NCI-H2107 (cell line): ENCODE measurements at places on chromosomes 3 and 15.

GRCh38 chr15:52415628-52416027, 113.1 kb downstream of the MYO5A start:
- no peak for DNase-seq

DNA sequence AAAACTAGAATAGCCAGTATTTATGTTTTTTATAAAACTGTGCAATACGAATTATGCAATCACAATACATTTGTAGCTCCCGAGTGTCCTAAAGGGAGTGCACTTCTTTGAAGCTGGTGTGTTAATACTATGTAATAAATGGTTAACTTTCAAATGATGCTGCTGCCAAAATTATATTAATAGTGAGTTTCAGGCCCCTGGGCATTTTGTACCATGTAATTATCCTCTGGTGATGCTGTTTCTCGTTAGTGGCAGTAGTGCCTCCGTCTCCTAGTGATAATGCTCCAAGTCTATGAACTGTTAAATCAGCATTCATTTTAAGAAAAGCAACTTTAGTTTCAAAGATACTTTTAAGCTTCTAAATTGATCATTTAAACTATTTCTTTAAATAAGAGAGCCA, 132.7 kb upstream of the BHLHE40 start:
- DNase-seq: no peak

GRCh38 chr3:77038930-77039605, 831 bp upstream of the ROBO2 start:
- peak; percentile 38 for DNase-seq

DNA sequence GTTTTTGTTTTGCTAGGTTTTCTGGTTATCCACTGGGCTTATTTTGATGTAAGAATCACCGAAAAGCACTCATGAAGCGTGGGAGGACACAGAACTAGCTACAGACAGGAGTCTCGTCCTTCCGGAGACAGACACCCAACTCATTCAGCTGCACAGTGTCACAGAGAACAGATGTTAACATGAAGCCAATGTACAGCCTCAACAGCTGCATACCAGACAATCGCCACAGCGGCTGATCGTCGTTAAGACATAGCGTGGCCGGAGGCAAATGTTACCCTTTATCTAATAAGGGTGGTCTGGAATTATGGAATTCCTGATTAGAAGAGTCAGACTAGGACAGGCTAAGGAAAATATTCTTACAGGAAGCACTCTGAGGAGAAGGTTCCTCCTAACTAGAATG, 1.1 kb upstream of the PYGO1 start:
- no peak for DNase-seq

DNA sequence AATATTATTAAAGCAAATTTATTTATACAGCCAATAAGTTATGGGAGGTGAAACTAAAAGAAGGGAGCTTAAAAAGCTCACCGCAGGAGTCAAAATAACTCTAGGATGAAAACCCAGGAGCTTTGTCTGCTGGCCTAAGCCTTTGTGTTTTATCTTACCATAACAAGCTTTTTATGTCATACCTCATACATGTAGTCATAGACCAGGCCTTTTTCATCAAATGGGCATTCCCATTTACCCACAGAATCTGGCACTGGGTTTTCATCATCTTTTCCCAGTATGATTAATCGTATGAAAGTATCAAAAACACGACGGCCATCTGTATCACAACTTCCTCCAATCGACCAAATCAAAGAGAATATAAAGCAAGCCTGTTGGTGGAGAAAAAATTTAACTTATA, 122.8 kb downstream of the DNAH12 start:
- no peak for DNase-seq

GRCh38 chr15:93942269-93942694, 289.1 kb upstream of the MCTP2 start:
- DNase-seq: no peak

GRCh38 chr3:155354658-155355057, 61.2 kb upstream of the STRIT1 start:
- DNase-seq: no peak

GRCh38 chr15:41894791-41895463, 1.1 kb upstream of the SPTBN5 start:
- DNase-seq: peak; percentile 52
